Activated gamma-delta T cell (primary cell): ENCODE measurements at places on chromosomes 4 and X.

DNA sequence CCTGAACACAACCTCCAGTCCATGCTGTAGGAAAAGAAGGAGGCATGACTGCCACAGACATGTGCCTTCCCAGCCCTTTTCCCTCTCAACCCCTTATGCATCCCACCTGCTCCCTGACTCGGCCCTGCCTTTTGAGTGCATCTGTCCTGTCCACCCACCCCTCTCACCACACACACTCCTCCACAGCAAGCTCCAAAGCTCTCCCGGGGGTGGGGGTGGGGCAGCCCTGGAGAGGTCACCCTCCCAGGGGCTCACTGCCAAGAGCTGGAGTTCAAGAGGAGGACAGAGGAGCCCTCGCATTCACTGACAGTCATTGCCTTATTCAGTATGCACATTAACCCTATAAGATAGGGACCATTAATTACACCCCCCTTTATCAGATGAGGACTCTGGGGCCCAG, 46.6 kb upstream of the MAMLD1 start:
- DNase-seq: no peak

DNA sequence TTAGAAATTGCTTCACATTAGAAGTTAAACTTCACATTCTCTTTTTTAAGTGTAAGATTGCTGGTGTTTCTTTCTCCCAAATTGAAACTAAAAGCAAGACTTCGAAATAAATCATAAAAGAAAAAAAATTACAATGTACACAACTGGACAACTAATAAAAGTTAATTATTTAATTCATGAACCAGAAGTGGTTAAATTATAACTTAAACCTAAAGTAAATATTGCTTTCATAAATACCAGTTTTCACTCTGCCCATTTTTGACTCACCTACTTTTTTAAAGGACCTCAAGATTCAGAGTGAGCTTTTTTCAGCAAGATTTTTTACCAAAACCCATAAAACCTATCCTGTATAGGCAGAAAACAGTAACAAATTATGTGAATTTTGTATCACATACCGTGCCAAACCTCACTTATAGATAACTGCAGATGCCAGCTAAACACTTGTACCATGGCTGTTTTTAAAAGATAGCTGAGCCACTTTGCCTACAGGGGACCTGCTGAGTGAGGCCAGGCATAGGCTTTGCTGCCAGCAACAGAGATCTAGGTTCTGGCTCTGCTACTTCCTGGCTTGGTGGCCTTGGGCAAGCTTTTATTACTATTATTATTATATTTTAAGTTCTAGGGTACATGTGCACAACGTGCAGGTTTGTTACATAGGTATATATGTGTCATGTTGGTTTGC, 259.8 kb downstream of the NR3C2 start:
- DNase-seq: no peak

GRCh38 chr4:188463909-188464308, 324.7 kb downstream of the TRIML1 start:
- no peak for DNase-seq

DNA sequence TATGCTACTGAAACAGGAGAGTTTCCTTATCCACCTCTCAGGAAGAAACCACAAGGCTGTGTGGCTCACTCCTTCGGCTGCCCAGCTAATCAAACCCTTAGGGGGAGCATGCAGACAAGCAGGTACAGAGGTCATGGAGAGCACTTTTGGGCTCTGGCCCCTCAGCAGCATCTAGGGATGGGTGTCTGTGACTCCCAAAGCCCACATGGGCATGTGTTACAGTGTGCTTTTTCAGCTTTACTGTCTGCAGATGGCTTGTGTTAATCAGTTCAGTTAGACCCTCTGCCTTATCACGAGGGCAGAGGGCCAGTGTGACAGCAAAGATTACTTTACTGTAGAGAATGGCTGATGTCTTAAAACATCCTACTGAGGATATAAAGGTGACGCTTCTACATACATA, 447.4 kb downstream of the PCDH10 start:
- DNase-seq: no peak

DNA sequence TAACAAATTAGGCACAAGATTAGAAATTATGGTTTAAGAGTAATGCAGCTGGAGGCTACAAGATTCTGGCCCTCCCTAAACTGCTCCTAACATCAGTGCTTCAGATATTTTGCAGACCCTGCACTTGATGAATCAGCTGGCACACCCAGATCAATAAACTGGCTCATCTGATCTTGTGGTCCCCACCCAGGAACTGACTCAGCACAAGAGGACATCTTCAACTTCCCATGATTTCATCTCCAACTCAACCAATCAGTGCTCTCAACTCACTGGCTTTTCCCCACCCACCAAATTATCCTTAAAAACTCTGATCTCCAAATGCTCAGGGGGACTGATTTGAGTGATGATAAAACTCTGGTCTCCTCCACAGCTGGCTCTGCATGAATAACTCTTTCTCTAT, 21.7 kb upstream of the TMEM33 start:
- no peak for DNase-seq

GRCh38 chr4:5237086-5237660, 185.9 kb downstream of the STK32B start:
- no peak for DNase-seq

- no peak for DNase-seq
Measured at GRCh38 chr4:94459462-94460161, 7.9 kb downstream of the PDLIM5 start.

- DNase-seq: no peak
Measured at GRCh38 chr4:15333692-15334633, 93.9 kb upstream of the C1QTNF7 start.

- no peak for DNase-seq
Measured at GRCh38 chr4:88341227-88342192, 37.1 kb upstream of the HERC6 start.

DNA sequence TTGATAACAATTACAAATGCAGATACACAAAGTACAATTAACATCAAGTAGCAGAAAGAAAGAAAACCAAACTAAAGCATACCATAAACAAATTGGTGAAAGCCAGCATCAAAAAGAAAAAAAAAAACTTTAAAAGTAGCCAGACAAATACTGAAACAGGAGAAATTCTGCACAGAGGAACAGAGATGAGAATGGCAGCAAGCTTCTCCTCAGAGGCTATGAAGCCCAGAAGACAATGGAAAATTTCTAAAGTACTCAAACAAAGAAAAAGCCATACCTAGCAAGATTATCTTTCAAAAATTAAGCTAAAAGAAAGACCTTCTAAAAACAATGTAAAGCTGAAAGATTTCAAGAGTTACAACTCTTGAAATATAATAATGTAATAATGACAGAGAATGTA, 471.3 kb downstream of the SPOCK3 start:
- no peak for DNase-seq

GRCh38 chr4:168720396-168720900, 223.6 kb downstream of the PALLD start:
- no peak for DNase-seq

DNA sequence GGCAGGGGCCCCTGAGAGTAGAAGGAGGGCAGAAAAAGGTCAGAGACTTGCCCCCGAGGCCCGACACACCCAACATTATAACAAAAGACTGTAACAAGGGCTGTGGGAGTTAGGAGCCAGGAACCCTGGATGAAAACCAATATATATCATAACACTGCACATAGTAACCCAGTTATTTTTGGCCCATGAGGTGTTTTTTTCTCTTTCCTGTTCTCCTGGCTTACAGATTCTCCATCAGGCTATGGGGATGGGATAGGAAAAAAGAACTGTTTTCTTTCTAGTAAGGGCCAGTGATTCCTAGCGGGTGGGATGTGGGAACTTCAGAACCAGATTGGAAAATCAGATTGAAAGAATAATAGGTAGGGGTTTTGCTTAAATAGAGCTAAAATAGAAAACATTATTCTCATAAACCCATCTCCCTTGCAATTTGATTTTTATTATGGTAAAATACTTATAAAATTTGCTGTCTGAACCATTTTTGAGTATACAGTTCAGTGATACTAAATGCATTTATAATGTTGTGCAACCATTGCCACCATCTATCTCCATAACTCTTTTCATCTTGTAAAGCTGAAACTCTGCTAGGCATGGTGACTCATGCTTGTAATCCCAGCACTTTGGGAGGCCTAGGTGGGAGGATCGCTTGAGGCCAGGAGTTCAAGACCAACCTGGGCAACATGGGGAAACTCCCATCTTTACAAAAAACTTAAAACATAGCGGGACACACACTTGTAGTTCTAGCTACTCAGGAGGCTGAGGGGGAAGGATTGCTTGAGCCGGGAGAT, 33.5 kb downstream of the SNX25 start:
- no peak for DNase-seq

- no peak for DNase-seq
Measured at GRCh38 chr4:18961266-18961665, 939.7 kb upstream of the LCORL start.

- DNase-seq: no peak
Measured at GRCh38 chrX:2705046-2705832, 14.1 kb downstream of the CD99 start.

GRCh38 chrX:86012188-86012587, 35.2 kb downstream of the CHM start:
- no peak for DNase-seq

DNA sequence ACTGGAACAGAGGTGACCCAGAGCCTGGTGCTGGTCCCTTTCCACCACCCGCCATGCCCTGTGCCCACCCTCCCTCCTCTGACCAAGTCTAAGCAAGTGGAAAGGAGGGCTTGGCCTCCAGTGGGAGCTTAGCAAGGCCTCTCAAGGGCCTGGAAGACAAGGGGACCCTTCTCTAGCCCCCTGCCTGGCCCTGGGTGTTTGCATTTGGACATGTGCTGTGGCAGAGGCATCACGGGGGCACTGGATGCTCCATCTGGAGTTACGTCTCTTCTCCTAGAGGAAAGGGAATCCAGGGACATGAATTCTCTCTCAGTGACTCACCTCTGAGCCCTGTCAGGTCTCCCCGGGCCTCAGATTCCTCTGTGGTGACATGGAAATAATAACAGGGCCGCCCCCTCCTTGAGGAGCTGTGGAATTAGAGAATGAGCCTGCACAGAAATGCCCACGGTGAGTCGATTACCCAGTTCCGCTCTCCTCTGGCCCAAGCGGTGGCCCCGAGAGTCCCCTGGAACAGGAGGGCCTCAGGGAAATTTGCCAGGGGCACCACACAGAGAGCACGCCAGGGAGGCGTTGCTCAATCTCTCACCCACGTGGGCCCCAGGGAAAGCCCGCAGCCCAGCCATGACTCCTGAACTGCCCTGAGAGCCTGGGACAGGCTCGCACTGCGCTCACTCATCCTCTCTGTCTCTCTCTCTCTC, 189.6 kb downstream of the BCOR start:
- DNase-seq: no peak

DNA sequence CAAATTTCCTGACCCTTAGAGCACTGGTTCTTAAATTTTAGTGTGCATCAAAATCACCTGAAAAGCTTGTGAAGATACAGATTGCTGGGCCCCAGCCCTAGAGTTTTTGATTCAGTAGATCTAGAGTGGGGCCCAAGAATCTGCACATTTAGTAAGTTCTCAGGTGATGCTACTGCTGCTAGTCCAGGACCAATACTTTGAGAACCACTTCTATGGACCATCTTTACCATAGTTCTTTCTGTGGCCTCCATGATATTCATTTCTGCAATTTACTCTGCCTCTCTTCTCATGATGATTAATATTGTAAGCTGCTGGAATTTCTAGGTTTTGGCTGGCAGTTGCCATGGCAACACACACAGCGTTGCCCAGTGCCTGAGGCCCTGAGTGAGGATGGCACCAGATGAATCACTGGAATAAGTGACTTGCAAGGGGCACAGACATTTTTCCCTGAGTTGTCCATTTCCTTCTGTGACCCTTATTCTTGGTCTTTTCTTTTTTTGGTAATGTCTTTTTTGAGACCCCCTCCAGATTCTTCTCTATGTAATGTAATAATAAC, 83.6 kb downstream of the PPP1R2C start:
- DNase-seq: no peak

DNA sequence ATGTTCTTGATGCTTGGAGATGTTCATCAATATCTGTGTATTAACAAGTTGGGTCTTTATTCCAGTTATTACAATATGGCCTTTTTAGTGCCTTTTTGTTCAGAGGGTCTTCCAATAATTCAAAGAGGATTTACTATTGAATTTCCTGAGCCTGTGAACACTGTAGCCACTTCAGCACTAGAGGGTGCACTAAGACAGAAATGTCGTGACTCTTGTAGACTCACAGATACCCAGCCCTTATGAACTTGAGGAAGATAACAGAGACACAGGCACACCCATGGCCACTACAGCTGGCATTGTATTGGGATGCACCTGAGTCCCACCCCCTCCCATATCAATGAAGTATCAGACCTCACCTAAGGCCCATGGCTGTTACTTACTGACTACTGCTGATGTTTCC, 54.4 kb upstream of the ACTRT1 start:
- no peak for DNase-seq
